ENCODE measurements at places on chromosomes 11 and 22. TPM values are rescaled to one million over a fixed set of nuclear protein-coding genes. Genes with fewer than 3 reads are reported as not detected.
A peak's percentile ranks its signal among the peaks of the same experiment; 100 is the strongest.

GRCh38 chr22:35352214-35353111 is 28.4 kb upstream of the HMOX1 start:
- peak; percentile 45 for DNase-seq

DNA sequence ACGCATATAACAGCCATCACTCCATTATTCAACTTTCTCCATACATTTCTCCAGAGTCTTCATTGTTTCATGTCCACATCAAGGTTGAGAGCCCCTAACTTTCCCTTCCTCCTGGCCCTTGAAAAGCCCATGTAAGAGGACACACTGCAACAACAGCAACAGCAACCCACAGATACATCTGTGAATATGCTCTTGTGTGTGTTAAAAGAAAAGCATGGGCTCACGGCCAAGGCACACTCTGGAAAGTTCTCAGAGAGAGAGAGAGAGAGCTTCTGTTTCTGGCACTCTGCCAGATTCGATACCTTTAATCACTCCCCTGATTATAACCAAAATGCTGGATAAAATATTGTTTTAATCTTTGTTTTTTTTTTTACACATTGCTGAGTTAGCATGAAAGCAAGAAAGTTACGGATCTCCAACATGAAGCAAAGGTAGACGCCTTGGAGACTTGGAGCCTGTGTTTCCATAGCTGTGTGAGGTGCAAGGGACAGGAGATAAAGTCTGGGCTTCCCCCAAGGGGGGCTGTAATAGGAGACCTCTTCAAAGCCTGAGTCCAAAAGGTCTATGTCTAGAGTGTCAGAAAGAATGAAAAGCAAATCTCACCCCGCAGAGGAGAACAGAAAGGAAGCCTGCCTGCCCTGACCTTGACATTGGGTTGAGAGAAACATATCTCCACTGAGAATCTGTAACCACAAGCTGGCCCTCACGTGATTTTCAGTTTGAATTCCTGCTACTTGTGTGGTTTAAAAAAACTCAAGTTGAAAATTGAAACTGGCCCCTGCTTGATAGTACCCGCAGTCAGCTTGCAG is 33.7 kb upstream of the MPPED1 start:
- DNase-seq, result peak; percentile 97

Gene CDK2AP2
- polyA plus RNA-seq, result 15.2 TPM

DNA sequence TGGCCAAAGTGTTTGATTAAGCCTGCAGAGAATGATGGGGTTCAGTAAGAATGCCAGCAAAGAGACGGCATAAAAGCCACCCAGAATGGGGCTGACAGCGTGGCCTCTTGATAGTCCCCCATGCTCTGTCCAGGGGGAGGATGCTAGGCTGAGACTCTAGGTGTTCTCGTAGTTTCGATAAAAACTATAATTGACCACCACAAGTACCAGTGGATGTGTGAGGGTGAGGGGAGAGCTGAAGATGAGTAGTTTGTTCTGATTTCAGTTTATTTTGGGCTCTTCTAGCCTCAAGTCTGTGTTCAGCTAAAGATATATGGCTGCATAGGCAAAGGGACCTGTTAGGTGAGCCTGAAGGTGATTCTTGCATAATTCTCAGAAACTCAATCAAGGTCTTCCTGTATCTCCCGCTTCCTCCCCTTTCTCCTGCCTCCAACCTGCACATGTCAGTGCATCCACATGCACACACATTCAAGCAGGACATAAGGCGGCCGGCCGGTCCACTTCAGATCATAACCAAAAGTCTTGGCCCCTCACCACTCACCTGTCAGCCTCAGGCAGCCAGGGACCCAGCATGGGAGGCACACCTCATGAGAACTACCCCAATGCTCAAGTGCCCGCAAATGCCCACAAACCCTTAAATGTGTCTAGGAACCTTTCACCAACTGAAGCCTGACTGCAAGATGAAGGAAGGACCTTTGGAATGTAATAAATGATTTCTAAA is 31.2 kb downstream of the FLI1 start:
- DNase-seq, result no peak
